Prostate gland (tissue), 2 donors: ENCODE measurements at places on chromosomes 5 and 9. TPM values are rescaled to one million over a fixed set of nuclear protein-coding genes. Genes with fewer than 3 reads are reported as not detected.

- no peak overlapping the region for H3K4me3 ChIP-seq
- H3K27ac ChIP-seq = no peak overlapping the region
- no peaks in the 10 kb centered on the region for H3K36me3 ChIP-seq
Measured at GRCh38 chr5:128791312-128791711, 174.0 kb upstream of the SLC27A6 start.

Gene SPAG8
- total RNA-seq = 0.68 TPM

GRCh38 chr5:125578551-125578950, 832.1 kb upstream of the ZNF608 start:
- H3K4me1 ChIP-seq = no peaks in the 10 kb centered on the region
- H3K27me3 ChIP-seq = no peaks in the 10 kb centered on the region
- no peak overlapping the region for H3K4me3 ChIP-seq
- DNase-seq = no peak
- no peak overlapping the region for H3K27ac ChIP-seq
- no peaks in the 10 kb centered on the region for H3K36me3 ChIP-seq

GRCh38 chr9:92963831-92964606, 16.7 kb downstream of the FGD3 start:
- H3K27me3 ChIP-seq = no peaks in the 10 kb centered on the region
- H3K27ac ChIP-seq = no peak overlapping the region
- no peaks in the 10 kb centered on the region for H3K4me1 ChIP-seq
- no peak for DNase-seq

- H3K4me1 ChIP-seq = no peaks in the 10 kb centered on the region
- H3K27me3 ChIP-seq = no peaks in the 10 kb centered on the region
- DNase-seq = no peak
- H3K27ac ChIP-seq = no peak overlapping the region
Measured at GRCh38 chr5:168827636-168828035, 248.5 kb upstream of the PANK3 start.

DNA sequence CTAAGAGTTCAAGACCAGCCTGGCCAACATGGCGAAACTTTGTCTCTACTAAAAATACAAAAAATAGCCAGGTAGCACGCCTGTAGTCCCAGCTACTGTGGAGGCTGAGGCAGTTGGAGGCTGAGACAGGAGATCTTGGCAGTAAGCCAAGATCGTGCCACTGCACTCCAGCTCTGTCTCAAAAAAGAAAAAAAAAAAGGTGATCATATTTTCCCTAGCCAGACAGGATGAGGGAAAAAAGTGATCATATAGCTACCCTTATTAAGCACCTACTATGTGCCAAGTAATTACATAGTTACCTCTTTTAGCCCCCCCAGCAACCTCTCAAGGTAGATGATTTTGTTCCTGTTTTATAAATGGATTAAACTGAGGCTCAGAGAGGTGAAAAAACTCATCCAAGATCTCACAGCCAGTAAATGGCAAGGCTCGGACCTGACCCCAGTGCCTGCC, 18.1 kb upstream of the RPL26L1 start:
- H3K4me3 ChIP-seq = no peak overlapping the region
- no peaks in the 10 kb centered on the region for H3K27me3 ChIP-seq
- H3K27ac ChIP-seq = no peak overlapping the region
- no peak for DNase-seq
- H3K36me3 ChIP-seq = no peaks in the 10 kb centered on the region
- H3K4me1 ChIP-seq = no peaks in the 10 kb centered on the region

GRCh38 chr5:44987026-44987425, 178.3 kb downstream of the MRPS30 start:
- no peak overlapping the region for H3K27ac ChIP-seq
- H3K4me3 ChIP-seq = no peak overlapping the region
- H3K27me3 ChIP-seq = no peaks in the 10 kb centered on the region

Gene ARHGEF28
- total RNA-seq = 28.3 TPM

Gene PAPPA
- total RNA-seq = 1.8 TPM

GRCh38 chr5:160685695-160686094, 166.3 kb downstream of the ATP10B start:
- H3K27ac ChIP-seq = no peak overlapping the region
- H3K4me1 ChIP-seq = no peaks in the 10 kb centered on the region
- H3K4me3 ChIP-seq = no peak overlapping the region
- no peaks in the 10 kb centered on the region for H3K27me3 ChIP-seq
- no peaks in the 10 kb centered on the region for H3K36me3 ChIP-seq
- no peak for DNase-seq

- H3K4me3 ChIP-seq = no peak overlapping the region
- no peaks in the 10 kb centered on the region for H3K27me3 ChIP-seq
- no peaks in the 10 kb centered on the region for H3K4me1 ChIP-seq
- DNase-seq = peak; percentile 75
- H3K27ac ChIP-seq = peak overlapping the region; percentile 27
- H3K36me3 ChIP-seq = no peaks in the 10 kb centered on the region
Measured at GRCh38 chr5:126339215-126339805, 83.9 kb upstream of the GRAMD2B start.

DNA sequence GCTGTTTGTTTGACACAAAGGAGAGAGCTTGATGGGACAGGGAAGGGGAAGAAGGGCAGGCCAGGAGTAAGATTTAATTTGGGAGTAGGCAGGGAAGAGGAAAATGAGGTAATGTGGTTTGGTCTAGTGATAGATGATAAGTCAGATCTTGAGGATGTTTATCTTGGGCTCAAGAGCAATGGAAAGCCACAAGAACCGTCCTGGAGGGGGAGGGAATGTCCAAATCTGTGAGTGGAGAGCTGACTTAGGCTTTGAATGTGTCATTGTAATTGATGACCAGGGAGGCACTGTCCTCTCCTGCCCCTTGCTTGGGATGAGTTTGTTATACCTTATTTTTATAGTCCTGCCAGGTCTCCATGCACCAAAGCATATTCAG, 37.5 kb downstream of the MAMDC2 start:
- no peak for DNase-seq
- H3K4me3 ChIP-seq = no peak overlapping the region
- no peaks in the 10 kb centered on the region for H3K36me3 ChIP-seq
- H3K4me1 ChIP-seq = no peaks in the 10 kb centered on the region
